ENCODE measurements at places on chromosomes 6 and 20.
A peak's percentile ranks its signal among the peaks of the same experiment; 100 is the strongest.

- DNase-seq = no peak
Measured at GRCh38 chr6:21785164-21785563, 191.6 kb downstream of the SOX4 start.

GRCh38 chr20:57199656-57200405, 66.6 kb downstream of the BMP7 start:
- DNase-seq = no peak

GRCh38 chr6:21001736-21002135, 467.5 kb downstream of the CDKAL1 start:
- no peak for DNase-seq

GRCh38 chr6:15927531-15928225, 201.2 kb upstream of the MYLIP start:
- no peak for DNase-seq

DNA sequence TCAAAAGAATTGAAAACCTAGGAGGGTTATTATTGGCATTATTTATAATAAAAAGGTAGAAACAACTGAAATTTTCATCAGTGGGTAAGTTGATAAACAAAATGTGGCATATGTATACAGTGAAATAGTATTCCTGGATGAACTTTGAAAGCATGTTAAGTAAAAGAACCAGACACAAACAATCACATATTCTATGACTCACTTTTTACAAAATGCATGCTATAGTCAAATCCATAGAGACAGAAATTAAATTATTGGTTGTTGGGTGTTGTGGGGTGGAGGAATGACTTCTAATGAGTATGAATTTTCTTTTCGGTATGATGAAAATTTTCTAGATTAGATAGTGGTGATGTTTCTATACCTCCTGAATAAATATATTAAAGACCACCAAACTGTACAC, 94.6 kb downstream of the LRRC1 start:
- no peak for DNase-seq

DNA sequence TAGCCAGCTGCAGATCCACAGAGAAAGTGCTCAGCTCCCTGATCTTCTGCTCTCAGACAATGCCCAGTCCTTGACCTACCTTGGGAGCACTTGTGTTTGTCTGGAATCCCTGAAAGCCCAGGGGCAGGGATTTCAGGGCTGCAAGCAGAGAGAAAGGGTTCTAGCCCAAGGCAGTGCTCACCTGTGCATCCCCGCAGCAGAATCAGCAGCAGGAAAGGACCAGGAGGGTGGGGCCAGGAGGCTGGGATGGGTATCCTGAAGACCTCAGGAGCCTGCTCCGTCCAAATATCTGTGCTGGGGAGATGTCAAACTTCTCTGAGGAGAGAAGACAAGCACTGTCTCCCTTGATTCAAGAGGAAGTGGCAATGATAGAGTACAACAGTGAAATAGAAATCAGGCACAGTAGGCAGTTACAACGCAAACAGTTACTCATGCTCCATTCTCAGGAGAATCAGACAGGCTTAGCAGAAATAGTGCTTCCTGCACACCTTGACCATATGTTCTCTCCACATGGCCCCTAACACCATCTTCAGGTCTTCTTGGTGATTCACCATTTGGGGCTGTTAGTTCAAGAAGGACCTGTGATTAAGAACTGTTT, 28.7 kb upstream of the SIRPG start:
- DNase-seq = no peak

- no peak for DNase-seq
Measured at GRCh38 chr6:35178012-35178411, 35.7 kb upstream of the SCUBE3 start.

- no peak for DNase-seq
Measured at GRCh38 chr6:116387374-116387773, 16.6 kb downstream of the DSE start.

DNA sequence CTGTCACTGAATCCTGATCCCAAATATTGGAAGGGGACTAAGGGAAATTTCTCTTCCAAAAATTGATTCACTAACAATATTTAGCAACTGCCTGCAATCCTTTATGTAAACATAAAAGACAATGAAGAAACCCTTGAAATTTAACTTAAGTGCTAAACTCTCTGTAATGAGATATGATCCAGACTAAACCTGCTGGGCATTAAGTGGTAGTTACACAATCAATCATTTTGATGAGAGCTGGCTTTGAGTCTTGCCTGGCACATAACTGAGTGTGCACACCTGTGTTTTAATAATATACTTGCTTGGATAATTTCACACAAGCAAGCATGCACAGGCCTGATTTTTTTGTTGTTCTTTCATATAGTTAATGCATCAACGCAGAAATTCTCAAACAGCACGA, 9.8 kb upstream of the ZFP64 start:
- no peak for DNase-seq

GRCh38 chr20:44917399-44917798, 7.5 kb downstream of the PABPC1L start:
- no peak for DNase-seq

- DNase-seq = no peak
Measured at GRCh38 chr6:129534926-129535325, 175.1 kb downstream of the ARHGAP18 start.

- DNase-seq = no peak
Measured at GRCh38 chr6:6968731-6969552, 138.8 kb upstream of the RREB1 start.

DNA sequence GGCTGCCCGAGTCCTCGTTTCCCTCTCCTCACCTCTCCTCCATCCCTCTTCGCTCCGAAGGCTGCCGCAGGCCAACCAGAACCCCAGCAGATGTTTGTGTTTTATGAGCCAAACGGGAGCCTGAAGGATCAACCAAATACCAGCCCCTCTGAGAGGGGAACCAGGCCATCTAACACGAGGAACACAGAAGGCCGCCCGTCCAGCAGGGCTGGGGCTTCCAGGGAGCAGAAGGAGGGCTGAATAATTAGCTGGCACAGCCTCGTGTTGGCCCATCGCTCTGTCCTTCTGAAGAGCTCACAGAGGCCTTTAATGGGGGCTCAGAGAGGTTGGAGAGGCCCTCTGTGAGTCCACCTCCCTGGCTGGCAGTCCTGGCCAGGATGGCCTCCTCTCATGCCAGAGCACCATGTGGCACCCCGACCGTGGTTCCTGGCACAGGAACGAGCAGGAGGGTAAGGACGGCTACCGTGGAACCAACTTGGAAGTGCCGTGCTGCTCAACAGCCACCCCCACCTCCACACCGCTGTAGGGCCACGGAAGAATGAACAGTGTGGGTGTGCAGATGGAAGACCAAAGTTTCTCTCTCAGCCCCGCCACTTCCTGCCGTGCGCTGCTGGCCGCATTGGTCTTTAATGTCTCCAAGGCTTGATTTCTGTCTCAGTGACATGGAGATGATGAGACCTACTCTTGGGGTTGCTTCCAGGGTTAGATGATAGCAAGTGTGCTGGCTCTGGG, 155.2 kb downstream of the SCML4 start:
- no peak for DNase-seq

GRCh38 chr20:44646023-44646640, 5.4 kb downstream of the ADA start:
- DNase-seq = no peak

DNA sequence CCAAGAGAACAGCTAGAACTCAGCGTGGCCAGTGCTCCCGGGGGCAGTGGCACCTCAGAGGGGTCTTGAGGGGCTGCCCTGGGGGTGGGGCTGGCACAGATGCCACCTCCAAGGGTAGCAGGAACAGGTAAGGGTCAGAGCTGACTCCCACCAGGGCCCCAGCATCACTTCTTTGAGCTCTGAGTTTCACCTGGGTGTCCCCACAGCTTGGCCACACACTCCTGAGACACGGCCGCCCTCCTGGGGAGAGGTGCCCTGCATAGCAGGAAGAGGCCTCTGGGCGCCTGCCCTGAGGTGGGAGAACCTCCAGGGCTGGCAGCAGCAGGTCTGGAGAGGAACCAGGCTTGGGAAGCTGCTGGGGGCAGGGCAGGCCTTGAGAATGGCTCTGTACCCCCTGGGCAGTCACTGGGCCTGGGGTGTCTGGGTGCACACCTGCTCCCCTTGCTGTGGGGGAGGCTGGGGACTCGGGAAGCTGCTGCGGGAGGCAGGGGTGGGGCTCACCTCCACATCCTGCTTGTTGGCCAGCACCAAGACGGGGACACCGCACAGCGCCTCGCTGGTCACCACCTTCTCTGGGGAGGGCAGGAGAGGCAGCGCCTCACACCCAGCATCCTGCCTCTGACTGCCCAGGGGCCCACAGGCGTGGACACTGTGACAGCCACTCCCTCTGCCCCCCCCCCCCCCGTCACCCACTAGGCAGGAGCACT, 5.0 kb downstream of the TNFRSF6B start:
- no peak for DNase-seq

DNA sequence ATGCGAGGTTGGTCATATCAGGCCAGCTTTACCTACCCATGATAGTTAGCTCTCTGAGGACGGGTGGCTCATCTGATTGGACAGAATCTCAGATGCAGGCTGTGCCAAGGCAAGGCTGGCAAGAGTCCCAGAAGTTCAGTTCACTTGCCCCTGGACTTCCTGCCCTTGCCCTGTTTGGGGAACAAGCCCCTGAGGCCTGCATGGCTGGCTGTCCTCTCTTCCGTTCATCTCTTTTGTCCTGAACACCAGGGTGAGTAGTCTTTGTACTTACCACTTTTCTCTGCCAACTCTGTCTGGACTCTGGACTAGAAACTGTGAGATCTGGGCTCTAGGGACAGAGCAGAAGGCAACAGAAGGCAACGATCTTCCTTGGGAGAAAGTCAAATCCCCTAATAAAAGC, 769.9 kb downstream of the QKI start:
- DNase-seq = no peak

GRCh38 chr20:9498322-9498721, 16.1 kb upstream of the LAMP5 start:
- no peak for DNase-seq

DNA sequence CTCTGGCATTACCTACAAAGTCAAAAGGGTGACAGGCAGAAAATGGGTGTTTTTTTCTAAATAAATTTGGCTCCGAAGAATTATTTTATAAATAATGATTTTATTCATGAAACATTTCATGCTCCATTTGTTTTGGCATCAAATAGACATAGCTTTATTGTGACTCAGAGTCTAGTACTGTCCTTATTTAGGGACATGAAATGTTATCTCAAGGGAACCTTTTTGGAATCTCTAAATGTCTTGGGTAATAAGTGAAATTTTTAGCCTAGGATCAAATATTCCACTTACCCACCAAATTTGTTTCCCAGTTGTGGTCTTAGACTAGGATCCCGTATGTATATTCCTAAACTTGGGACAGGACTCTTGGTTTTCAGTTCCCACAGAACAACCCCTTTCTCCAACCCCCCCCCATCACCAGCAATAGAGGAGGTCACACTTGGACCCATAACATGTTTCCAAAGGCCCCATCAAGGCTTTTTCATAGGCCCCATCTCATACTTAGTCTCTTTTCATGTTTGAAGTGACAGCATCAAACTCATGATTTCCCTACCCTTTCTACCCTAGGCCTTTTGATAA, 81.8 kb downstream of the JAG1 start:
- DNase-seq = no peak

- DNase-seq = no peak
Measured at GRCh38 chr20:951384-952169, 35.4 kb upstream of the ANGPT4 start.

GRCh38 chr6:2733324-2733723, 17.4 kb downstream of the MYLK4 start:
- DNase-seq = peak; percentile 15

DNA sequence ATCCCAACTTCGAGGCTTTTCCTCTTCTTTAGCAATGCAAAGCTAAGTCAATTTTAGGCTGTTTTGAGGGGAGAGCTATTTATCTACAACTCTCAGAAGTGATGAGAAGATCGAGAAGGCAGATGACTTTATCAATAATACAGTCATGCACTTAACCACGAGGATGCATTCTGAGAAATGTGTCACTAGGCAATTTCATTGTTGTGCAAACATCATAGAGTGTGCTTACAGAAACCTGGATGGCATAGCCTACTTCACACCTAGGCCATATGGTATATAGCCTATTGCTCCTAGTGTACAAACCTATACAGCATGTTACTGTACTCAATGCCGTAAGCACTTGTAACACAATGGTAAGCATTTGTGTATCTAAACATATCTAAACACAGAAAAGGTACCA, 66.6 kb downstream of the PRND start:
- no peak for DNase-seq

DNA sequence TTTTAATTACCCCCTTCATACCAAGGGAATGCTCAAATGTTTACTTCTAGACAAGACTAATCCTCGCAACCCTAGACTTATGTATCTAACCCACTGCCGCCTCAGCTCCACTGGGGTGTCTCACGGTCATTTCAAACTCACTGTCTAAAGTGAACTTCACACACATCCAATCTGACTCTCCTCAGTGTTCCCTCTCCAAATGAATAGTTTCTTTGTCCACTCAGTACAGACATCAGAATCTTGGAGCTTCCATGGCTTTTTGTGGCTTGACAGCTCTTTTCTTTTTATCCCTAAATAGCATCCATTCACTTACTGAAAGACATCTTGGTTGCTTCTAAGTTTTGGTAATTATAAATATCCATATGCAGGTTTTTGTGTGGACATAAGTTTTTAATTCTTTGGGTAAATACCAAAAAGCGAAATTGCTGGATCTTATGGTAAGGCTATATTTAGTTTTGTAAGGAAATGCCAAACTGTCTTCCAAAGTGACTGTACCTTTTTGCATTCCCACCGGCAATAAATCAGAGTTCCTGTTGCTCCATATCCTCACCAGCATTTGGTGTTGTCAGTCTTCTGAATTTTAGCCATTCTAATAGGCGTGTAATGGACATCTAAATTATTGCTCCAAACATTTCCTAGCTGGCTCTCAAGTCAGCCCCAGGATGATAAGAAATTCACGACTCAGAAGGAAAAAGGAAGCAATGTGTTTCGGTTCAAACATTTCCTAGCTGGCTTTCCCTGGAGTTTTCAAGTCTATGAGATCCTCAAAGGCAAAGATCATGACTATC, 73.1 kb downstream of the DNAAF9 start:
- no peak for DNase-seq

GRCh38 chr6:109445382-109445781, 4.9 kb downstream of the SMPD2 start:
- DNase-seq = no peak

GRCh38 chr6:33924681-33925080, 120.9 kb upstream of the MLN start:
- no peak for DNase-seq

DNA sequence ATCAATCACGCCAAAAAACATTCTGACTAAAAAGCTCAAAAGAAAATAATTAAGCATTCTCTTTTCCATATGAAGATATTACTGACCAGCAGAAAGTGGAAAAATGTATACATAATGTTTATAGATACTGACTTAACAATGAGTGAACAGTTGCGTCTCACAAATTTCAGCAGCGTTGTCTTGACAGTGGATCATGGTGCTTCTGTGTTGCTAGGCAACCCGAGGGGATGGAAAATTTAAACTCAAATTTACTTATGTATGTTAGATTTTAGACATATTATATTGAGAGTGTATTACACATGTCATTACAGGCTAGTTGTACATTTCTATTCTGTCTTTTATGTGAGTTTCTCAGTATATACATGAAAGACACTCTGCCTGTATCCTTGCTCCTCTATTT, 110.2 kb downstream of the LAMA2 start:
- DNase-seq = no peak

DNA sequence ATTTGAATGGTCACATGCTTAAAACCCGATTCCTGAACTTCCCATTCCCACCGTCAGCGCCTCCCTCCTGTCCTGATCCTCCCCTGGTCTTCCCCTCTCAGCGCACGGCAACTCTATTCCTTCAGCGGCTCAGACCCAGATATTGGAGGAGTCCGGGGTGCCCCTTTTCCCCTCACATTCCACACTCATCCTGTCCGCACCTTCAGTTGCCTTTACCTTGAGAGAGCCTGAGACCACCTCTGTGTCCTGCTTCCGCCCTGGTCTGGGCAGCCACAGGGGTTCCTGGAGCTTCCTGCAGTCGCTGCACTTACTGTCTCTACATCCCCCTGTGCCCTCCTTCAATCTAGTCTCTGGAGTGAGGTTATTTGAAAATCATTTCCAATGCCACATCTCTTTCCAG, 193.4 kb downstream of the BCAS1 start:
- no peak for DNase-seq
